ENCODE measurements at places on chromosomes 2 and 18.

- no peak for DNase-seq
These were observed 251.5 kb upstream of the MGAT5 start for GRCh38 chr2:134002391-134002790.

GRCh38 chr2:10075571-10076209 lies 4.5 kb downstream of the CYS1 start:
- DNase-seq, result no peak

DNA sequence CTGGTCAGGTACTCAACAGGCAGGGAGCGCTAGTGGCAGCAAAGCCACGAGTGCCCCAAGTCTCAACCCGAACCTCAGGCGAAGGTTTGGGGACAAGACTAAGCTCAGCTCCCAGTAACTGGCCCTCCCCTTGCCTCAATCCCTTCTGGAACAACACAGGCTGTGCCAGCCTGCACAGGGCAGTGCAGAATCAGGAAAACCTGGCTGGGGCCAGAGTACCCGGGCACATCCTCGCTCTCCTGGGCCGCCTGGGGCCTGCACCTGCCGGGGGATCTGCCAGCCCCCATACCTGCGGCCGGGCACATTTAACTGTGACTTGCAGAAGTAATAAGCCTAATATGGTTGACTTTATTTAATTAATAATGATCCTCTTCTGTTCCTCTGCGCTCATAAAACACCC lies 60.6 kb downstream of the GBX2 start:
- no peak for DNase-seq

DNA sequence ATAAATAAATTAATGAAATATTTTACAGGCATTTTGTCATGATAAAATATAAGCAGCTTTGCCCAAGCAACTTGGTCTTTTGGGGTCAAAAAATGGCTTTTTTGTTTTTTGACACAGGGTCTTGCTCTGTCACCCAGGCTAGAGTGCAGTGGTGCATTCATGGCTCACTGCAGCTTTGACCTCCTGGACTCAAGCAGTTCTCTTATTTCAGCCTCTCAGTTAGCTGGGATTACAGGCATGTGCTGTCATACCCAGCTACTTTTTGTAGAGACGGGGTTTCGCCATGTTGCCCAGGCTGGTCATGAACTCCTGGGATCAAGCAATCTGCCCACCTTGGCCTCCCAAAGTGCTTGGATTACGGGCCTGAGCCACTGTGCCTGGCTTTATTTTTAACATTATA lies 51.0 kb downstream of the ABI2 start:
- DNase-seq, result no peak

DNA sequence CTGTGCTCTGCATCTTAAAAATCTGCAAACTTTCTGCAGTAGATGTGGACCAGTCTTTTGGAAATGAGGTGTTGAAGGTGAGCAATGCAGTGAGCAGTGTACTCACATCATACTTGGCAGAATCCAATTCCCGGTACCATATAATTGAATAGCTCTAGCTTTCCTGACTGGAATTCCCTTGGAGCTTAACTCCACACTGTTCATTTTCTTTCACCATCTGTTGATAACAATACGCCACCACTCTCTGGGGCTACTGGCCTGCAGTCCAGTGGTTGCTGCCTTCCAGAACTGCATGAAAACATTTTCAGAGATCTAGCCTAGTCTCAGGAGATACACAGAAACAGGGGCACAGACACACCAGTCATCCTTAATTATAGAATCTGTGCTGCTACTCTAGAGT lies 820.0 kb upstream of the NXPH2 start:
- DNase-seq, result no peak

GRCh38 chr2:12050396-12050795 lies 304.0 kb downstream of the LPIN1 start:
- no peak for DNase-seq

GRCh38 chr2:216690853-216691741 lies 4.3 kb downstream of the IGFBP5 start:
- no peak for DNase-seq

GRCh38 chr2:25674077-25674362 lies 643 bp upstream of the DTNB start:
- peak; percentile 4 for DNase-seq

DNA sequence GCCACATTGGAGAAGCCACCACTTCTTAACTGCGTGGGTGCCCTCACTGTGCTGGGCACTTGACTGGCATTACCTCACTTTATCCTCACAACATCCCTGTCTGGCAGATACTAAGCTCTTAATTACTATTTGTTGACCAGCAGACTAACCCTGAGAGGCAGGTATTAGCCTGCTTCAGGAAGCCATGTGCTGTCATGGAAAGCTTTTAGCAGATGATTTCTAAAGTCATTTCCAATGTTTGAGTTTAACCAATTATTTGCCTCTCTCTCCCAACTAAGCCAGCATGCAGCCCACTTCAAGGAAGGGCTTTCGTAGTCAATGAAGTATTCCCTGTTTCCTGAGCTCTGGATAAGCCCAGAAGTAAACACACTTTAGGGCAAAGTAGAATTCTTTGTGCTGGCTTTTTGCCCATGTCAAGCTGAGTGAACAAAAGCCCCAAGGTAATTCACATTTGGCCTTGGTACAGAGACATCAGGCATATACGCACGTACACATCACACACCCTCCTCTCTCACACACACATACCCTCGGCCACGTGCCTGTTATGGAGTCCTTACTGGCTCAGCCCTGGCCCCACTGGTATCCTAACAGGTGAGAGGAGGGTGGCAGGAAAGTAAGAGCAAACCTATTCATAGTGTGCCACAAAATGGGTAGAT lies 108.6 kb downstream of the C1D start:
- DNase-seq, result no peak

GRCh38 chr2:120680136-120680761 lies 55.4 kb upstream of the GLI2 start:
- peak; percentile 25 for DNase-seq

GRCh38 chr2:49028101-49028500 lies 126.2 kb downstream of the FSHR start:
- no peak for DNase-seq

GRCh38 chr18:30971338-30971956 lies 71.1 kb downstream of the DSC3 start:
- DNase-seq, result no peak

DNA sequence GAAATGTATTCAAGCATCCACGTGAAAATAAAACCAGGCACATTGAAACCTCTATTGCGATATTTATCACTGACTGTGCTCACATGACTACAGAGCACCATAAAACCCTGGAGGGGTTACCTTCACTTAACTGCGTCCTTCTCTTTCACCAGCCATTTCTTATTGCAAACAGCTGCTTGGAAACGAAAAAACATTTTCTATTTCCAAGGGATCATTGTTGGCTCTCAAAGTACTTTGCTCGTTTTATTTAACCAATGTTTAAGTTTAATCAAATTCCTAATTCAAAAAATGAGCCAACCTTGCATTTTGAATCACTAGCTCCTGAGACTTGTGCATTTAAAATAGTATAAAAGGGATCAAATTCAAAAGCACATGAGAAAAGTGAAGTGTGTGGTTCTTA lies 134.4 kb downstream of the OSR1 start:
- DNase-seq, result no peak

DNA sequence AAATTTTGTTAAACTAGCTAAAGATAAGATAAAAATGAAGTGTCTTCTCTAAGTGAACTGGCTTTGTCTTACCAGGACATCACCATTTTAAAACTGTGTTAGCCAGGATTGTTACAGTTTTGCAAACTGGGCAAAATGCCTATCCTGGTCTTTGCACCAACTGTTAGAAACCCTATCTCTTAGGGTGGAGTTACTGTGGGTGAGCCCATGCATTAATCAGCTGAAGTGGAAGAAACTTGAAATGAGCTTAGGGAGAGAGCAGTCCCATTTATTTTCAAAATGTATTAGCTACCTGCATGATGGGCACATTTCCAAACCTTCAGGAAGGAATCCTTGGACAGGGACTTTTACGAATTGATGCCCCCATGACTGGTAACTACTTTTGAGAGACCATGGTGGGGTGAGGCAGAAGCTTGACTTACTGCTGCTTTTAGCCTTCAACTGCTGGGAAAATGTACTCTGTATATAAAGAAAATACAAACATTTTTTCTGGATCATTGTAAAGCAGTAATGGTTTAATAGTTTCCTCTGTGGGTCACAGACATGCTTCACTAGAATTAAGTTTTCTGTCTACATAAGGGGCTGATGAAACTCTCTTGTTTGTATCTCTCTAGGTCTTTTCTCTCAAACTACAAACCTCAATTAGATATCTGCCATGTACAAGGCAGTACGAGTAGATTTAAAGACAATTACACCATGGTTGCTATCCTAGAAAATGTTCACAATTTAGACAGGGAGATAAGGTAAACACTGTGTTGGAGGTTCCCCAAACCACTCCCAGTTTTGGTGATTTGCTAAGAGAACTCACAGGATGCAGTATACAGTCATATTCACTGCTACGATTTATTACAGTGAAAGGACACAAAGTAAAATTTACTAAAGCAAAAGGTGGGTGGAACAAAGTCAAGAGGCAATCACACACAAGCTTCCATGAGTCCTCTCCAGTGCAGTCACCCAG lies 321.4 kb upstream of the MMADHC start:
- no peak for DNase-seq

DNA sequence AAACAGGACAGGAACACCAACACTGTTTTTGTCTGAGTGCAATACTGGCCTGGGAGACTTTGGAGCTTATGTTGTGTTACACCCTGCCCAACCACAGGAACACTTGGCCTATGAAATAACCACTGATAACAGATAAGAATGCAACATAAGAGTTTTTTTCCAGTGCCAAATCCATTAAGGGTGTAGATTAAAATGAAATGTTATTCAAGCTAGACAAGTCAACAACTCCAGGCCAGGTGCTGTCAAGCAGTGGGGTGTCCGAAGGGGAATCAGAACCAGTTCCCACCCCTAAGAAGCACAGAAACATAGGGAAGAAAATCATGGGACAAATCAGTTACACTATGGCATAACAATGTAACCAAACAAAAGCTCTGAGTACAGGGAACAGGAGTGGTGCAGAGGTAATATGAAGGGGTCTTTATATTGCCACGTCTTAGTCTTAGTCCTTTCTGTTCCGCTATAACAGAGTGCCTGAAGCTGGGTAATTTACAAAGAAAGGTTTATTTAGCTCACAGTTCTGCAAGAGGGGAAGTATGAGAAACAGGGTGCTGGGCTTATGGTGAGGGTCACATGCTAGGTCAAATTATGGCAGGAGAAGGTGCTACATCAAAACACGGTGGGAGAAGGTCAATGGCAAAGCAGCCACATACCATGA lies 3.8 kb downstream of the AFG3L2 start:
- no peak for DNase-seq

GRCh38 chr2:186496401-186496800 lies 10.3 kb downstream of the ZC3H15 start:
- DNase-seq, result no peak

DNA sequence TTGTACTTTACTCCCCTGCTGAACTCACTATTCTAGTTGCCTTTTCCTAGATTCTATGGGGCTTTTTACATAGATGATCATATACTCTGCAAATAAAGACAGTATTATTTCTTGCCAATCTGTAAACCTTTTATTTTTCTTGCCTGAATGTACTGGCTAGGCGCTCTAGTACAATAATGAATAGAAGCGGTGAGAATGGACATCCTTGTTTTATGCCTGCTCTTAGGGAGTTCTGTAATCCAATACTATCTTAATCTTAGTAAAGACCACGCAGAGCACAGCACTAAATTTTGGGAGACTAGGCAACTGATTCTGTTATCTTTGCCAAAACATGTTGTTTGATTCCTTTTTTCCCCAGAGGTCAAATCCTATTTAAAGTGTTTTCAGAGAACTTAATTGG lies 7.0 kb downstream of the KRCC1 start:
- DNase-seq, result no peak

DNA sequence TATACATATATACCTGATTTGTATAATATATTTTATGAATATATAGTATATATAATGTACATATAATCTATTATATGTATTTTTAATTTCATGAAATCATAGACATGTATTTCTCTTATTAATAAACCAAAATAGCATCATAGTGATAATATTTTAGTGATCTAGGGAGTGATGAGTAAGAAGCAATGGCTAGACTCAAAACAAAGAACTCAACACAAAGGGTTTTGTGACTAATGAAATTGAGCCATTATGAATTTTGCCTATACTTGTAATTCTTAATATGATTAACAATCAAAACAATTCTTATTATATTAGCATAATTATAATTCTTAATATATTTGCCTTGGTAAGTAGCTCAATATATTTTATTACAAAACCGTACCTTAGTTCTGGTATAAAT lies 1614.1 kb upstream of the TMEFF2 start:
- DNase-seq, result no peak

- no peak for DNase-seq
These were observed 533.5 kb downstream of the TNS1 start for GRCh38 chr2:217469203-217469810.

GRCh38 chr18:62545098-62545497 lies 22.3 kb downstream of the ZCCHC2 start:
- DNase-seq, result no peak

DNA sequence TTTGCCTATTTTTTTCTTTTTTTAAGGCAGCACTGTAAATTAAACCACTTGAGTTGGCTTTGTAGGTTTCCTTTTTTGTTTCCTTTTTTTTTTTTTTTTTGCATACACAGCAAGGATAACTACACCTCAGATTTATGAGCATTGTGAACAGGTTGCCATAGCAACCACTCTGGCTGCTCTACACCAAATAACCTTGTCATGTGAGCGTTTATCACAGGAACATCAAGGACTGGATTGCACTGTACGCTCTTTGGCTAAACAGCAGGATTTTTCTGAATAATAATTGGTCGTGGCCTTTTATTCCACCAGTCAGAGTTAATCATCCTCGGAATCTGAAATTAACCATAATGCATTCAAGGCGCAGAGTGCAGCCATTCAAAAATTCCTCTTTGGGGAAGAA lies 199.1 kb upstream of the SLC14A2 start:
- DNase-seq, result no peak

DNA sequence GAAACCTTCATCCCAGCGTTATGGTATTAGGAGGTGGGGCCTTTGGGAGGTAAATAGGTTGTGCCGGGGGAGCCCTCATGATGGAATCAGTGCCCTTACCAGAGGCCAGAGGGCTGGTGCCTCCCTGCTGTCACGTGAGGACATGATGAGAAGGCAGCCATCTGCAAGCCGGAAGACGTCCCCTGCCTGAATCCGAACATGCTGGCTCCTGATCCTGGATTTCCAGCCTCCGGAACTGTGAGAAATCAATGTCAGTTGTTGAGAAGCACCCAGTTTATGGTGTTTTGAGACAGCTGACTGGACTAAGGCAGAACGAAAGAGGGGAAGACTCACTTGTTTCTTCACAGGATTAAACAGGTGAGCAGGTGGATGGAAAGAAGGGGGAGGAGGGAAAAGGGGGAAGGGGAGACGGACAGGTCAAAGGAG lies 13.0 kb upstream of the KLF11 start:
- DNase-seq, result no peak

DNA sequence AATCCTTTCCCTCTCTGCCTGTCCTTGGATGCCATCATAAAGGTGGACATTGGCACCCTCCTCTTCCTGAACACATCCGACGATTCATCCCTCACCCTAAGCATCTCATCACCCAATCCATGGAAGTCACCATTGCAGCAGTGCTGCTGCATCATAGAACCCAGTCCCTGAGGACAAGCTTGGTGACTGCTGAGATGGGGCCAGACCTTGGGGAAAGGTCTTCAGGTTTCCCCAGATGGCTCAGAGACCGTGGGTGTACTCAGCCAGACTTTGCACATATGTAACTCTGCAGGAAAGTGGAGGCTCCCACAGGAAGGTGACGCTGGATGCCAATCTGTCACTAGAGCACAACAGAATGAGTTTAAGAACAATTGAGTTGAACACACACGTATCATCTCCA lies 202.2 kb downstream of the SOX11 start:
- DNase-seq, result no peak
